ENCODE measurements at places on chromosomes 12 and 14.
A peak's percentile ranks its signal among the peaks of the same experiment; 100 is the strongest.

DNA sequence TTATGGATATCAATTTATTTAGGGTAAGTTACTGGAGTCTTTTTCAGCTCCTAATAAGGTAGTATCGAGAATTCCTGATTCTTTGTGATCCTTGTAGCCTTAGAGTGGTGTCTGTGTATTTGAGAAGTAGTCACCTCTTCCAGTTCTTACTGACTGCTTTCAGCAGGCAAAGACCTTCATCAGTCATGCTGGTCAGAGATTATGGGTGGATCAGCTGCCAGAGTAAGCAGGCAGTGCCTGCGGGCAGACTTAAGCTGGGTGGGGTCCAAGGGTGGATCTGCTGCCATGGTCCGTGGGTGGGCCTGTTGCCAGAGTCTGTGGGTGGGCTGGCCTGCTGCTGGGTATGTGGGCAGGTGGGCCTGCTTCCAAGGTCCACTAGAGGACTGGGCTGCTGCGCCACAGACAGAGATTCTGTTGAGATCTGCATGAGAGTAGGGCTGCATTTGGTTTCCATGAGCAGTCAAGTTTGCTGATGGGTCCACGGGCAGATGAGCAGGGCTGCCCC lies 188.7 kb downstream of the ANO2 start:
- no peak for DNase-seq

DNA sequence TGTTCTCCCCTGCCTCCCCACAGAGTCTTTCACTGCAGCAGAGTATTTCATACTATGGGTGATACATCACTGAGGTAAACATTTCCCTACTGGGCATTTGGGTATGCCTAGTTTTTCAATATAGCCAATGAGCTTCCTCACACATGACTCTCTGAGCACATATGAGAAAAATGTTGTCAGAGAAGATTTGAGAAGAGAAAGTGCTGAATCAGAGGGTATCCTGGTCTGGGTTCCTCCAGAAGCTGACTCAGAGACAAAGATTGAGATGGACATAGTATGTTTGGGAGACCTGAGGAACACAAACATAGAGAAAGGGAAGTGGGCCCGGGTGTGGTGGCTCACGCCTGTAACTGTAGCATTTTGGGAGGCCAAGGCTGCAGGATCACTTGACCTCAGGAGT lies 12.6 kb downstream of the SLC8B1 start:
- DNase-seq, result peak; percentile 44

- DNase-seq, result no peak
These were observed 197.3 kb upstream of the RGS6 start for GRCh38 chr14:71734885-71735284.

GRCh38 chr12:88266806-88267360 lies 124.8 kb downstream of the TMTC3 start:
- DNase-seq, result no peak

DNA sequence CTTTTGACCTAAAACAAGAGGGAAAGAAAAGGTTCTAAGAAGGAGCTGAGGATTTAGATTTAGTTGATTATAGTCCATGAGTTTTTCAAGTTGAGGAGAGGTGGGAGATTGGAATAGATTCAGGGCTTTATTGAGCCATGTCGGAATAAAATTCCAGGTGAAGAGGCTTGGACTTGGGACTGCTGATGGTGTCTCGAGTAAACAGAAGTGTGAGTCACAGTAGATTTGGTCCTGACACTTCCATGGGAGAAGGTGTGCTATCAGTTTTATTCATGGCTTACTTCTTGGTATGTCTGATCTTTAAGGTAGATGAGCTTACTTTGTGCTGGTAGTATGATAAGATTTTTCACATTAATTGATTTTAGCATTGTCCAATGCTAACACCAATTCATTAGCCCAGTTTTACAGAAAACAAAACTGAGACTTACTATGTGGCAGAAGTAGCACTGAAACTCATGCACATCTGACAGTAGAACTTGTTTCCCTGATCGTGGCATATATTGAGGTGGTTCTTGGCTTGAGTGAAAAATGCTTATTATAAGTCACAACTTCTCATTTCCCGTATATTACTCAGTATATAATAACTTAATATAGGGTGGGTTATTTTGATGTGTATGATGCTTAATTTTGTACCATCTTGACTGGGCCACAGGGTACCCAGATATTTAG lies 172.4 kb upstream of the IGF1 start:
- DNase-seq, result no peak

GRCh38 chr12:91384806-91385205 lies 202.2 kb upstream of the DCN start:
- no peak for DNase-seq

- no peak for DNase-seq
These were observed 16.2 kb upstream of the MYL2 start for GRCh38 chr12:110936367-110937103.

GRCh38 chr14:106442857-106443256 lies 916.5 kb downstream of the TMEM121 start:
- DNase-seq, result no peak

- no peak for DNase-seq
These were observed 218.9 kb upstream of the TMTC1 start for GRCh38 chr12:30002677-30003076.

- DNase-seq, result no peak
These were observed 6.1 kb upstream of the KRAS start for GRCh38 chr12:25256826-25257225.

DNA sequence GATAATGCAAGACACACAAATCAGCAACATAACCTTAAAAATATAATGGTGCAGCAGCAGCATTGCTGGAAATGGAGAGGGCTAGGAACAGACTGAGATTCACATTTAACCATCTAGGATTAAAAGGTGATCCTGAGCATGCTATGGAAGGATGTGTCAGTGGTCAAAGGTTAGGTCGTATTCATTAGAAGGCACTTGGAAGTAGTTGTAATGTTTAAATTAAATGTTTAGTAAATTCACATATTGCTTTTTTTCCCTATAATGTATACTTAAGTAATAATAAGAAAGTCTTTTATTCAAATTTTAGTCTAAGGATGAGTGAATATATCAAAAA lies 368.6 kb upstream of the PDE3A start:
- no peak for DNase-seq

Data from RPMI8226 (cell line).